OCI-M1 (cell line): ENCODE measurements at places on chromosomes 12 and 14.

DNA sequence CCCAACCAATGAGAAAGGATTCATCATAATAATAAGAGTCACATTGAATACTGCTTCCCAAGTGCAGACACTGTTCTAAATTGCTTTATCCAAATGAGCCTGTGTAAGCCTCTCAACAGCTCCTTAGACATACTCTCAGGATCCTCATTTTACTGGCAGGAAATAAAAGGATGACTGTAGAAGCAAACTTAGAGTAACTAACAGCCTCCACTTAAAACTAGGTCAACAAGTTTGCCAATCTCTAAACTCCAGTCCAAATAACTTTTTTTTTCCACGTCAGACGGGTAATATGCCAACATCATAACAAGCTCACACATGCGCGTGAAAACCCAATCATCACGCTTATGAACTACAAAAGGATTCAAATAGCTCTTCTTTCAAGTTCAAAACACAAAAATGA, 15.3 kb upstream of the DPF3 start:
- DNase-seq = no peak

DNA sequence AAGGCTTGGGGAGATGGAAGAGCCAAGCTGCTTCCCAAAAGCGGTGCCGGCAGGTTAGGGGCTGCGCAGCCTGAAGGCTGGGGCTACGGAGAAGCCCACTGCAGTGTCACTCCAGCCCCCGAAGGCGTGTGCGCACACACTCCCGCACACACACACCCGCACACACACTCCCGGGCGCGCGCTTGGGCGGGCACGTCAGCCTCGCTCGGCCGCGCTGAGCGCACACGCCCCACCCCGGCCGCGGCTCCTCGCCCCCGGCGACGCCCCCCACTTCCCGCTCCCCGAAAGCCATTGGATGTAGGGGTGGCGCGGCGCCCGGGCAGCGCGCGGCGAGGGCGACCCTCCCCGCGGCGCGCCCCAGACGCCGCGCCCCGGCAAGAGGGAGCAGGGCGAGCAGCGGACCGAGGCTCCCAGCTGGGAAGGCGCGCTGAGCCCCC, at the start of gene KCNK10:
TSS of gene KCNK10 (minus strand) at position 184 of the 437 bp plus-strand sequence. CDS start 471 bp downstream, outside the sequence.
- no peak for DNase-seq

DNA sequence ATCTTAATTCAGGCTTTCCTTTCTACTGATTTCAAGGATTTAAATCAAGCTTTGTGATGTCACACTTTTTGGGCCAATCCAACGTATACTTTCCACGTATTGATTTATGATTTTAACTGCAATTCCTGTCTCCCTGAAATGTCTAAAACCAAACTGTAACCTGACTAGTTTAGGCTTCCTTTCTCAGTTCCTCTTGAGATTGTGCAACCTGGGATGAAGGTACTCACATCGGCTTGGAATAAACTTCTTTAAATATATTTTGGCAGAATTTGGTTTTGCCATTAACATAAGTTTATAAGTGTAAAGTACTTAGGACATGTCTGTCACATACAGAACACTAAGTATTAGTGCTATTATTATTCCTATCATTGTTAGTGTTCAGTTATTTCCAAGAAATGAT, 224.6 kb downstream of the CRADD start:
- DNase-seq = no peak

- DNase-seq = no peak
Observed at GRCh38 chr14:104967386-104968152, 10.6 kb downstream of the AHNAK2 start.

DNA sequence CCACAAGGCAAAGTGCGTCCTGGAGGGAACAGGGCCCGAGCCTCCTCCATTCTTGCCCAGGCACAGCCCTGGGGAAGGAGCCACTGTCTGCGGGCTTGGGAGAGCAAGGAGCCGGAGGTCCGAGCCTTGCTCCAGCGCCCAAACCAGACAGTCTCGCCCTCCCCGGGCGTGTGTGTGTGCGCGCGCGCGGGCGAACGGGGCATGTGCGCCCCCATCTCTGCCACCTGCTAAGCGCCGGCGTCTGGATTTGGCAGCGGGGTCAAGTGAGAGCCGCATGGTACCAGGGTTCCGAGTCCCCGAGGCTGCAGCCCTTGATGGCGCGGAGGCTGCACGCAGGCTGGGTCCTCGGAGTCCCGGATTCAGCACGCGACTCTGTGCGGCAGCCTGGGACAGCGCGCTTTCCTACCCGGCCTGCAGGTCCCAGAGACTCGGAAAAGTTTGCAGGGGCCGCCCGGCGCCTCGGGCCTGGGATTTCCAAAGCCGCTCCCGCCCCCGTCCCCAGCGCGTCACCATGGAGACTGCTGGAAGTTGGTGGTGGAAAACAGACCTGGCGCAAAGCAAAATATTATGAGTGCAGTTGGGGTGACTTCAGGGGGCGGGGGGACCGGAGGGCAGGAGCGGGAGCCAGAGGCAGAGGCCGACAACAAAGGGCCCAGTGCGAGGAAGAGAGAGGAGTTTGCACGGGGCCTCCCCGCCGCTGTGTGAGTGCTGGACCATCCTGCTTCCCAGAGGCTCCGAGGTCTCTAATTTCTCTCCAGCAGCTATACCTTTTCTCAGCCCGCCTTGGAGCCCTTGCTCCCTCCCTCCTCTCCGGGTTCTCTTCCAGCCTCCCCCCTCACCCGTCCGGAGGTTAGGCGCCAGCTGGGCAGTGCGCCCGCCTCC, 4.2 kb downstream of the RFX4 start:
- no peak for DNase-seq

DNA sequence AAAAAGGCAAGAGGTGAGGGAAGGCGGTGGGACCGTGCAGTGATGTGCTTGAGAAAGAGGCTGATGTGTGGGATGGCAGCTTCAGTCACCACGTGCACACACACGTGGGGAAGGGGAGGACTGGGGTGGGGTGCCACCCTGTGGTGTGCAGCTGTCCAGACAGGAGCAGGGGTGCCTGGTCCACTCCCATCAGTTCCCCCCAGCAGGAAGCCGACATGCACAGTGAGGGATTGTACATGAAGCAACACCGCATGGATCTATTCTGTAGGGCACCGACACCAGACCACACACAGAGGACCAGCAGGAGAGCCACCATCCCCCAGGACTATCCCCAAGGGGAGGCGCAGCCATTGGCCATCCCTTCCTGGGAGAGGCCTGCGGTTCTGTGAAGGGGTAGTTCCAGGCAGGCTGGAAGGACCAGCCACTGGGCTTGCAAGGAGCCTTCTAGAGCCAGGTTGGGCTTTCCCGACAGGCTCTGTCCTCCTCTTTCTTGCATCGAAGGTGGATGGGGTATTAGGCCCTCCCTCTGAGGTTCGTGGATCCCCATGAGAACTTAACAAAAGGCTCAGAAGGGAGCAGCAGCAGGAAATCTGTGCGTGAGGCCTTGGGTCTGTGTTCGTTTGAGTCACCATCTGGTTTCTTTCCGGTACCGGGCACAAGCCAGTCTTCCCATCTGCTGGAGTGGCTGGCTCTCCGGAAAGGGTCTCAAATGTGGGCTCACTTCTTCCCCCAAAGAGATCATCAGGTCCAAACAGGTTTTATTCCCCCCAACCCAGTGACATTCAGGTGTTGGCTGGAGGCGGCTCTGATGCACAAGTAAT, 59.8 kb downstream of the PLEKHG3 start:
- peak; percentile 11 for DNase-seq

DNA sequence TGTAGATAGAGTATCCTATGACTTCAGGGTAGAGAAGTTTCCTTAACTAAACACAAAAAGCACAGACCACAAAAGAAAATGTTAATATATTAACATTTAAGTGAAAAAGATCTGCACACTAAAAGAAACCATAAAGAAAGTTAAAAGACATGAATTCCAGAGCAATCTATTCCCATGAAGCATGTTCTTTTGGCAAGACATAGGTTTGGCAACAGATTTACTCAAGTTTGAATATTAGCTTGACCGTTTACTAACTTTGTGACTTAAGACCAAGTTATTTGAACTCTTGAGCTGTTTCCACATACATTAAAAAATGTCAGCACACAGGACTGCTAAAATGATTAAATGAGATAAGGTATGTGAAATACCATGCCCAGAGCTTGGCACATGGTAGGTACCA, 35.7 kb upstream of the GZMB start:
- no peak for DNase-seq

- no peak for DNase-seq
Observed at GRCh38 chr14:29166507-29166906, 399.9 kb downstream of the FOXG1 start.

GRCh38 chr12:4451694-4452093, 6.1 kb upstream of the FGF6 start:
- DNase-seq = no peak

DNA sequence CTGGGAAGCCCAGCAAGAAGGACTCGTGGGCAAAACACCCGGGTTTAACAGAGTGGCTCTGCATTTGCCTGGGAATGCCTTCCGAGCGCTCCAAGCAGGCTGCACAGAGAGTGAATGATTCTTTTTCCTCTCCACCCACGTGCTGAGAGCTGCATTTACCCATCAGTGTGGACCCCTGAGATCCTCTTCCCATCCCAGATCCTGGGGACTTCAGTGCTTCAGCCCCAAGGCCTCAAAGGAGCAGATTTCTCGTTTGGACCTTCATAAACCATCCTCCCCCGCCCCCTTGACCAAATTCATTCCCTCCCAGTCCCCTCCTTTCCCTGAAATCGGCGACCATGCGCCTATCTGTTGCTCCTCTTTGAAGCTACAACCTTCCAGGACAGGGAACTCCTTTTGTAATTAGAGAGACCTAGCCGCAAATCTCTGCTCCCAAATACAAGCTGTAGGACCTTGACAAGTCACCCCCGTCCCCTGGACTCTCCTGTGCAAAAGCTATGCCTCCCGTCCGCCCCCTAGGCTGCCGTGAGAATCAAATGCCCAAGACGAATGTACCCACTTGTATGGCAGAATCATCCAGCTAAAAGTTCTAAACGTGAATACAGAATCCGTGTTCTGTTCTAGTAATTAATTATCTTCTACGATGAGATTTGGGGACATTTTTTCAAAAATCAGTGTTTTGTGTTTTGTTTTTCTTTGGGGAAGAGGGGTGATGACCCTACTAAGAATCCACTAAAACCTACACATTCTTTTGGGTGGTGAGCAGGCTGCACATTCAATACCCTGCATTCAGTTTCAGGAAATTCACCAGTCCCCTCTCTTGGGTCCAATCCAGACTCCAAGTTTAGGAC, 8.8 kb downstream of the TBX5 start:
- DNase-seq = no peak

DNA sequence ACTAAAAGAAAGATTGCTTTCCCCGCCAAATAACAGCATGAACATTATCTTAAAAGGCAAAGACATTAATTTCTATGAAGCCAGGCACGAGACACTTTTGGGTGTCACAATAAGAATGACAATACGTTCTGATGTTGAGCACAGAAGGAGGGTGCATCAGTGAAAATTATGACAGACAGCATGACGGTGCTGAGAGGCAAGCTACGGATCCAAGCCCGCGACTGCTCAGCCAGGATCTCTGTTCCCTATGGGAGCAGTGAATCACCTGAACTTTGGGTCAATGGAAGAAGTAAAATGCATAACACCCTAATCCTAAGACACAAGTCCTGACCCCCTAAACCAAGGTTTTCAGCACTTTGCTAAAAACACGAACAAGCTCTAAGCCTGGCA, 51.7 kb downstream of the SLC25A47 start:
- no peak for DNase-seq

- DNase-seq = peak; percentile 13
Observed at GRCh38 chr12:40208707-40209446, 15.9 kb upstream of the LRRK2 start.

- DNase-seq = no peak
Observed at GRCh38 chr12:45601888-45602287, 127.6 kb upstream of the ARID2 start.

DNA sequence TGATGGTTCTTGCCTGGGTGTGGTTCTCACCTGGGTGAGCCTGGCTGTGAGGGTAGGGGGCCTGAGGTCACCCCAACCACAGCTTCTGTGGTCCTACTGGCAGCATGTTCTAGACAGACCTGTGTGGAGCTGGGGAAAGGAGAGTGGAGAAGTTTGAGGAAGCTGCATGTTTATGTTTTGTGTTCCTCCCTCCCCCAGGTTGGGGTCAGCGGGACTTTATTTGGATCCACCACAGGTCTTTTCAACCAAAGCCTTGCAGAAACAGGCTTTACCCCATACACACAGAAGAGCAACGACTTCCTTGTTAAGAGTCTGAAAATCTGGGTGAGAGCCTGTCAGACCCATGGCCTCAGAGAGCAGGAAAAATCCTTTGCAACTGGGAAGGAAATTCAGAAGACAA, 5.6 kb downstream of the CD9 start:
- DNase-seq = no peak

- no peak for DNase-seq
Observed at GRCh38 chr12:106255952-106256351, 8.1 kb upstream of the CKAP4 start.

DNA sequence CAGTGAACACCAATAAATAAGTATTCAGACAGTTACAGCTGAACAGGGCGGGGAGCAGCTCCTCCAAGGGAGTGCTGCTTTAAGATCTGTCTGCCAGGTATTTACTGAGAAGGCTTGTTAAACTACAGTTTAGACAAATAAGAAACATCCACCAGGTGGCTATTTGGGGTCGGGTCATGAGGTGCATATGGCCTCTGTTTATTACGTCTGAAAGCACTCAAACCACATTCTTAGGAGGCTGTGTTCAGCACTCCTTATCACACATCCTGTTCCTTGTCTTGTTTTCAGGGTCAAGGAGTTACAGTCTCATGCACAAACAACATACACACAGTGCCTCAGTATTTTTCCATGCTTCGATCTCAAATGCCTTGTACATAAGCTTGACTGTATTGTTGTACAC, 78.8 kb downstream of the KCNMB4 start:
- DNase-seq = no peak

- DNase-seq = peak; percentile 81
Observed at GRCh38 chr12:110501399-110501751, 536 bp downstream of the VPS29 start.

GRCh38 chr14:96509457-96510090, 7.4 kb downstream of the PAPOLA start:
- no peak for DNase-seq

DNA sequence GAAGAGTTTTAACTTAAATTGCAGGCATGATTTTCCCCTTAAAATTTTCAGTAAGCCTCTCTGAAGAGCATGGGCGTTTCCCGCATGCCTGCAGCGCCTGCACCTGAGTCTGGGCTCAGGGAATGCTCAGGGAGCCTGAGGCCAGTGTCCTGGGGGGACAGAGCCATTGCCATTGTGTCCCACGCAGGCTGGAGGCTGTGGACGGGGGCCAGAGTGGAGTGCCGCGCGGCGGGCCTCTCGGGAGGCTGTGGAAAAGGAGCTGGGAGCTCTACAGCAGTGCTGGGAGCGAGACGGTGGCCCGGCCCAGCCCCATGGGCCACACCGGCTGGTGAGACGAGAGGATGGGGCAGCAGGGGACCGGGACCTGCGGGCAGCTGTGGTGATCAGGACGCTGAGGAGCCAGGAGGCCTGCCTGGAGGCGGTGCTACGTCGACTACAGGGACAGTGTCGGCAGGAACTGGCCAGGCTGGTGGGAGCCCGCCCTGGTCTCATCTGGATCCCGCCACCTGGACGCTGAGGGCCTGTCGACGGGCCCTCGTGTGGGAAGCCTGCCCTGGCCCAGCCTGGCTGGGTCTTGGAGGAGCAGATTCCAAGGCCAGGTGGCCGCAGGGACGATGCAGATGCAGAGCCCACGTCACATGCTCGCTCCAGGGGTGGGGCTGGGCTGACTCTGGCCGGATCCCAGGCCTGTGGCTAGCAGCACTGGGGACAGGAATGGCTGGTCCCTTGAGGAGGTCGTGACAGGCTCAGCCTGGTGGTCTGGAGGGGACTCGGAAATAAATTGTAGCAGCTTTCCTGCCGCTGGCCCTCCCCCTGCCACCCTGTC, 7.6 kb downstream of the TEDC1 start:
- no peak for DNase-seq
